ENCODE measurements at places on chromosomes 6 and 20. TPM values are rescaled to one million over a fixed set of nuclear protein-coding genes. Genes with fewer than 3 reads are reported as not detected.

DNA sequence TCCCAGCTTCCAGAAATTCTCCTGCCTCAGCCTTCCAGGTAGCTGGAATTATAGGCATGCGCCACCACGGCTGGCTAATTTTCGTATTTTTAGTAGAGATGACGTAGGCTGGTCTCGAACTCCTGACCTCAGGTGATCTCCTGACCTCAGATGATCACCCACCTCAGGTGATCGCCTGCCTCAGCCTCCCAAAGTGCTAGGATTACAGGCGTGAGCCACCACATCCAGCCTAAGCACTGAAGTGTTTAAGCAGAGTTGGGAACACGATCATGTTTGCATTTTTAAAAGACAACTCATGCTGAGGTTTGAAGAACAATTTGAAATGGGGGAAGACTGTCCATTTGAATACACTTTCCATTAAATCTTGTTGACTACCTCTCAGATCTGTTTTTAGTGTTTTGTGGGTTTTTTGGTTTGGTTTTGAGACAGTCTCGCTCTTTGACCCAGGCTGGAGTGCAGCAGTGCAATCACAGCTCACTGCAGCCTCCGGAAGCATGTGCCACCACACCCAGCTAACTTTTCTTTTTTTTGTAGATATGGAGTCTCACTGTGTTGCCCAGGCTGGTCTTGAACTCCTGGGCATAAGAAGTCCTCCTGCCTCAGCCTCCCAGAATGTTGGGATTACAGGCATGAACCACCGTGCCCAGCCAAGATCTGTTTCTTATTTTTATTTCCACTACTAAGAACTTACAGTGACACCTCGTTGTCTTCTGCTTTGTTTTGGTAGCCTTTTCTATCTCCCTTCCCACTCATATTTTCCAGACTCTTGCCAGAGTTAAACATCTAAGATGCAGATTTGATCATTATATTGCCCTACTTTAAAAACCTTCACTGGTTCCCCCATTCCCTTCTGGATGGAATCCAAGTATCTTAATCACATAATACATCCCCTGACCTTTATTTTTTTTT is 5.5 kb downstream of the CASP8AP2 start:
- peaks cover 20% of the 10 kb centered on the region for H3K36me3 ChIP-seq
- H3K27ac ChIP-seq: no peak overlapping the region
- no peak for DNase-seq

- peaks cover 2% of the 10 kb centered on the region for H3K27me3 ChIP-seq
- H3K4me1 ChIP-seq: peaks cover 2% of the 10 kb centered on the region
- H3K36me3 ChIP-seq: no peaks in the 10 kb centered on the region
- H3K27ac ChIP-seq: no peak overlapping the region
Measured at GRCh38 chr6:35518566-35519312, 6.0 kb upstream of the TULP1 start.

- no peak overlapping the region for H3K4me3 ChIP-seq
- no peak for DNase-seq
- H3K27ac ChIP-seq: no peak overlapping the region
- peaks cover 14% of the 10 kb centered on the region for H3K36me3 ChIP-seq
Measured at GRCh38 chr20:1941226-1941625, 46.0 kb downstream of the SIRPA start.

GRCh38 chr6:140475086-140475485 is 1100.6 kb upstream of the CITED2 start:
- H3K4me1 ChIP-seq: no peaks in the 10 kb centered on the region
- H3K36me3 ChIP-seq: no peaks in the 10 kb centered on the region
- H3K27ac ChIP-seq: no peak overlapping the region

The CENPW gene
- total RNA-seq: 34.0 TPM

DNA sequence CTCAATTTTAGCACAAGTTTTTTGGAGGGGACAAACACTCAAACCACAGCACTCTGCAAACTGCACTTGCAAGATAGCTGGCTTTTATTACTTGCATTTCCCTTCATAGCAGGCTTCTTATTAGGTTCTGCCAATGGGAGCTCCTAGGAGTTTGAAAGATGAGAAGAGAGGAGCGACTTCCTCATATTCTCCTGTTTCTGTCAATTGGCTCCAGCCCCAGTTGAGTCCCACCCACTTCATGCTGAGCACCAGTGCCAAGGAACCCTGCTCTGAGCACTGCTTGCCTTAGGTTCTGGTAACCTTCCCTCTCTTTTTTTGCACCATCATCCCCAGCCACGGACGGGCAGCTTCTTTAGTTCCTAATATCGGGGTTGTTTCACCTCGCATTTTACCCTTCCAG is 67.9 kb downstream of the PSMB1 start:
- DNase-seq: no peak

The NCOA5 gene
- 34.9 TPM for total RNA-seq

DNA sequence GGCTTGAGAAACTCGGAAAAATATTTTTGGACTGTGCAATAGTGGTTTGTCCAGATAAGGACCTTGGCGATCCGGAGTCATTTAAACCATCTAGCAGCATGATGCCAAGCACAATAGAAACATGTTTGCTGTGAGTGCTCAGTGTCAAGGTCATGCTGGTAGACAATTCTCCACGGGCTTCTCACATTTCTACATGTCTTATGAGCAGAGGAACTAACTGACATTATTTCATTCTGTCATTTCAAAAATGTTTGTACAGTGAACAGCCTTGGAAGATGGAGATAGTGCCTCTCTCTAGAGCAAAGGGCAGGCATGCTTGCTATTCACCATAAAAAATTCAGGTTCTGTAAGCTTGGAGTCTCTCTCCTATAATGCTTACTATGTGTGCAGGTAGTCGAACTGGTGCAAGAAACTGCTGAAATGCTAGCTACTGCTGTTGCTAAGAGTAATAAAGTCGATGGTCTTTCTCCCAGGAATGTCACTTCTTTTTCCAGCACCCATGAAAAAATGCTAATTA is 25.4 kb upstream of the CCN2 start:
- H3K27ac ChIP-seq: no peak overlapping the region
- DNase-seq: no peak
- H3K36me3 ChIP-seq: no peaks in the 10 kb centered on the region
- H3K27me3 ChIP-seq: no peaks in the 10 kb centered on the region

The NRN1 gene
- 39.6 TPM for total RNA-seq

DNA sequence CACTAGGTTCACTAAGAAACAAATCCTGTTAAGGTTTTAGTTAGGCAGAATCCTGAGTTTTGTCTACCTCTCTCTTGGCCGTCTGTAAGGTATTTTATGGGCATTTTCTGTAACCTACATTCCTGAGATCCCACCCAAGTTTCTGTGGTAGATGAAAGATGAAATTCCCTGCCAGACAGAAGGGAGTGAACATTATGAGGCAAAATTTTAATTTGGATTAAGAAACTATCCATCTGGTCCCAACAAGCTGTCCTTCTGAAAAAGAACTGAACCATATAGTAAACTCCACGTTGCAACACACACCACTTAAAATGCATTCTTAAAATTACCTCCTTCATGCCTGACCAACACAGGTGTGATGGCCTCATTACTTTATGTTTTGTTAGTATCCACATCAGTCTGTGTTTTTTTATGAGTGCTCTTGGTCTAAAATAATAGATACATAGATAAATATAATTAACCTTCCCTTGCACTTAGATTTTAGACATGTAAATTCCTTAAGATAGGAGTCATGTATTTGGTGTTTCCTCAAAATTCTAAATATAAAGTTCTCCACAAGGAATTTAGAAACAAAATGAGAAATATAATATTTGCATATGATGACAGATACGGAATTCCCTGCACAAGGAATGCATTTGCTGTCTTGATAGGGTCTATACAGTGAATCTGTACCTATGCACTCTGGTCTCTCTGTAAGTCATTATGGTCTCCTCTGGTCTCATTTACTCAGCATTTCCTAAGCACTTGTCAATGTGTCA is 86.5 kb downstream of the CHD6 start:
- DNase-seq: no peak
- H3K27ac ChIP-seq: no peak overlapping the region
- peaks cover 4% of the 10 kb centered on the region for H3K27me3 ChIP-seq
- H3K4me3 ChIP-seq: no peak overlapping the region
- H3K4me1 ChIP-seq: peaks cover 5% of the 10 kb centered on the region
- peaks cover 5% of the 10 kb centered on the region for H3K36me3 ChIP-seq

GRCh38 chr6:165744555-165745228 is 81.7 kb upstream of the PDE10A start:
- peaks cover 4% of the 10 kb centered on the region for H3K27me3 ChIP-seq
- no peak overlapping the region for H3K27ac ChIP-seq
- DNase-seq: no peak
- no peaks in the 10 kb centered on the region for H3K4me1 ChIP-seq
- H3K4me3 ChIP-seq: no peak overlapping the region

DNA sequence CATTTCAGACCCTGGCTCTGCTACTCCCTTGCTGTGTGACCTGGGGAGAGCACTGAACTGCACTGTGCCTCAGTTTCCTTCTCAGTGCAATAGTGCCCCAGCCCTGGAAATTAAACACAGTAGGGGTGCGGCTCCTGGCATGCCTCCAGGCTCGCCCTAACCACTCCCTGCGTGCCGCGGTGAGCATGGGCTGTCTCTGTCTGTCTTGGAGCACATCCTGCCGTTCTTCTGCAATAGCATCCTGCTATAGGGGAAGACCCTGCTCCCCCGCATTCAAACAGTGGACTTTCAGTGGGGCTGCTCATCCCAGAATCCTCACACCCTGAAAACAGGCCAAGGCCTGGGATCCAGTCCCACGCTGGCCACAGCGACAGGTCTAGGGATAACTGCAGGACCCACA is 129.5 kb downstream of the FOXC1 start:
- no peak overlapping the region for H3K27ac ChIP-seq
- peaks cover 2% of the 10 kb centered on the region for H3K27me3 ChIP-seq
- no peak for DNase-seq
- H3K4me1 ChIP-seq: peaks cover 6% of the 10 kb centered on the region
- H3K36me3 ChIP-seq: no peaks in the 10 kb centered on the region
- H3K4me3 ChIP-seq: no peak overlapping the region

GRCh38 chr20:19758133-19758500 is at the start of gene RIN2:
Gene RIN2 (plus strand): TSS chr20:19758258. CDS start chr20:19889602, 131,344 bp downstream.
- peak within 1 kb of the TSS; percentile 95 for H3K4me3 ChIP-seq
- H3K36me3 ChIP-seq: no peaks in the 10 kb centered on the region
- peaks cover 27% of the 10 kb centered on the region for H3K4me1 ChIP-seq
- peak within 1 kb of the TSS; percentile 90 for H3K27ac ChIP-seq

DNA sequence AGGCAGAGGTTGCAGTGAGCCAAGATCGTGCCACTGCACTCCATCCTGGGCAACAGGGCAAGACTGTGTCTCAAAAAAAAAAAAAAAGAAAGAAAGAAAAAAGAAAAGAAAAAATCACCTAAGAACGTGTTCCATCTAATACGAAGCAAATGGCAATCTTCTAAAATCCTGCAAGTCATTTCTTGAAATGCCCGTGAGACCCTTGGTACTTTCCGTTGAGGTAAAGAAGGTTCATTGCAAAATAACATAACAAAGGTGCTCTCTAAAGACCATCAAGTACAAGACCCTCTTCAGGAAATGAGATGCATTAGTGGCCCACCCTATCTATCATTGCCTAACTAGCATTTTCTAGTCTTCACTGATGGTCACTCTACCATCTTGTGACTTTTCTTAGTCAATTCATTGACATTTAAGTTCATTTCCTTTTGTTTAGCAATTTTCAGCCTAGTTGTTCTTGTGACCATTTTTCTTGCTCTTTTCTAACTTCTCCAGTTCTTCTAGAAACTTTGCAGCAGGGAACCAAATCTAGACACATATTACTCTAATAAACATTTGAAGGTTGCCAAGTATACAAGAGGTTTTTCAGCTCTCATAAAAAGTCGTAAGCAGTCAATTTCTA is 14.0 kb downstream of the MBOAT1 start:
- no peak overlapping the region for H3K27ac ChIP-seq
- H3K4me1 ChIP-seq: peaks cover 14% of the 10 kb centered on the region
- no peak overlapping the region for H3K4me3 ChIP-seq
- DNase-seq: no peak
- no peaks in the 10 kb centered on the region for H3K27me3 ChIP-seq

GRCh38 chr6:89121934-89122333 is 4.1 kb upstream of the SRSF12 start:
- H3K4me1 ChIP-seq: peaks cover 3% of the 10 kb centered on the region
- no peak overlapping the region for H3K4me3 ChIP-seq
- H3K27me3 ChIP-seq: peaks cover 4% of the 10 kb centered on the region

DNA sequence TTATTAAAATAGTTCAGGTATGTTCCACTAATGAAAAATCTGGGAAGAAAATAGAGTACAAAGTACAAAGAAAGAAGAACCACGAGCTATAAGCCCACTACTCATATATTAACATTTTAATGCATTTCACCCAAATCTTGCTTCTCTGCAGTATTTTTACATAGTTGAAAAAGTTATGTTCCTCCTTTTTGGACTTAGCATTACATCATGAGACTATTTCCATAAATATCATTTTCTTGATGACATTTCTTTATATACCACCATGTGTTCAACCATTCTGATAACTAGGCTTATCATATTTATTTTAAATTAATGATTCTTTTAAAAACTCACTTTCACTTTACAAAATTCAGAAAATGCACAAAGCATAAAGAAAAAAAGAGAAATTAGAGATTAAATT is 3.0 kb downstream of the IPCEF1 start:
- peaks cover 24% of the 10 kb centered on the region for H3K4me1 ChIP-seq
- no peak overlapping the region for H3K27ac ChIP-seq
- H3K36me3 ChIP-seq: no peaks in the 10 kb centered on the region
- no peak overlapping the region for H3K4me3 ChIP-seq
- DNase-seq: no peak

- H3K27ac ChIP-seq: no peak overlapping the region
- no peaks in the 10 kb centered on the region for H3K36me3 ChIP-seq
- no peak for DNase-seq
- no peaks in the 10 kb centered on the region for H3K4me1 ChIP-seq
Measured at GRCh38 chr20:25203089-25203488, 7.6 kb downstream of the ENTPD6 start.

- DNase-seq: no peak
- H3K27ac ChIP-seq: peak overlapping the region; percentile 89
- peaks cover 10% of the 10 kb centered on the region for H3K36me3 ChIP-seq
- peaks cover 2% of the 10 kb centered on the region for H3K27me3 ChIP-seq
- H3K4me3 ChIP-seq: peak overlapping the region; percentile 91
Measured at GRCh38 chr20:46690219-46691106, 1.2 kb upstream of the TP53RK start.

Data from endothelial cell (in vitro differentiated cells).